ENCODE measurements at places on chromosomes 4 and X.

DNA sequence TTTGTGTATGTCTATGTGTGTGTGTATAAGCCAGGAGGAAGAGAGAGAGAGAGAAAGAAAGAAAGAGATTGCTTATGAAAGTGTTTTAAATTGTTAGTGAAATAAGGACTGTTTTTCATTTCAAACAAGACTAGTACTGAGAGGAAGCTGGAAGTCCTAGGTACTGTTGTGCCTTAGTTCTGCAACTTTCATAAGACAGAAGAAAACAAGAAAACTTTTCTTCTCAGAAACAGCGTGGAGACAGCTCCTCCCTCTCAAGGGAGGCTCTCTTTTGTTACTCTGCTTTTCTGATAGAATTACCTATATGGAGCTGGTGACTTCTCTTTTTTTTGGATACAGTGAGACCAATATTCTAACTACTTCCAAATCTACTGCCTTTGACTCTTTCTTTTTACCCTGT lies 62.5 kb downstream of the BANK1 start:
- DNase-seq: no peak

DNA sequence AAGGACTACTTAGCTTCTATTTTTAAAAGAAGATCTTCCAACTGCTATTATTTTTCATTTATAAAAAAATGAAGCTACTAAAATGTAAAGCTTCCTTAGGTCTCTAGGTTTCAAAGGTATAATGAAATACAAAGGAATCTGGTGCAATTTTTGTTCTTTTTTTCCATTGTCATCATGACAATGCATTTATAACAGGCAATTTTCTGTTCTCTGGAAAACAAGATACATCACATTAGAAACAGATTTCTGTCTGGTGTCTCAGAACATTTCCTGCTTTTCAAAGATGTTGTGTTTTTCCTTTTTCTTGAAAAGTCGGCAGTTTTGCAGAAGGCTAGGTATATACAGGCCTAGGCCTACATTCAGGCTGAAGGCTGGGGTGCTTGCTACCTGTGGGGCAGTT lies 63.6 kb upstream of the ATP8A1 start:
- DNase-seq: no peak

DNA sequence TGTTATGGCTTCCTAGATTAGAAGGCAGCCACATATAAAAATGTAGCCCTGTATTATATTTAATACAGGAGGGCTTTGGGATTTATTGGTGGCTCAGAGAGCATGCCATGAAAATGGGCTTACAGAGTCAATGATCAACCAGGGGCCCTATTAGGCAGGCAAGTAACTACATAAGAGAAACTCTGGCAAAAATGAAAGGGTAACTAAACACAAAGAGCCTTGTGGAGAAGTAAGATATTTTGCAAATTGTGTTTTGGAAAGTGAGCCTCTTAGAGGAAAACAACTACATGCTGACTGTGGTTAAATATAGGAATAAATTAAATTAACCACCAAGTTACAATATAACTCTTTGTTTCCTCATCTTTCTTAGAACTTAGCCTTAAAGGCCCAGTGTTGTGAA lies 5.5 kb downstream of the SAT1 start:
- DNase-seq: no peak

DNA sequence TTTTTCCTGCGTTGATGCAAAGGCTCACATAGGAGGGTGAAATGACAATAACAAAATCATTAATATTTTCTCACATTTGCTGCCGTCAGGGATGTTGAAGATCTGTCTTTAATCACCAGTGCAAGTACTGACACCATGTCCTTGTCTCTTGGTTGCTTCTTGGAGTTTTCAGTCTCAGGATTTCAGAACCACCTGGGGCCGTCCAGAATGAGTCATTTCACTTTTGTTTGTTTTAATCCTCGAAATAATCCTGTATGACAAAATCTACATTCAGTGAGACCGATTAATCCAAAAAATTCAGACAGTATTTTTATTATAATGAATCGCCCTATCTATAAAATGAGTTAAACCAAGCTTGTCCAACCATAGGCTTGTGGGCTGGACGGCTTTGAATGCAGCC lies 47.2 kb downstream of the NEIL3 start:
- DNase-seq: no peak

- DNase-seq: no peak
These were observed 96.4 kb downstream of the EMCN start for GRCh38 chr4:100421361-100421978.
